ENCODE measurements at places on chromosomes 1 and 21. TPM values are rescaled to one million over a fixed set of nuclear protein-coding genes. Genes with fewer than 3 reads are reported as not detected.

Gene CD48
- not detected for total RNA-seq

Gene LUZP1
- total RNA-seq: 28.1 TPM

Gene PLCH2
- not detected for total RNA-seq

Gene FAM72B
- total RNA-seq: 1.9 TPM

Gene TACSTD2
- total RNA-seq: 1.5 TPM

Gene SLC9A1
- 12.9 TPM for total RNA-seq

Gene VN1R5
- not detected for total RNA-seq

Gene TNNI3K
- not detected for total RNA-seq

Gene ZSWIM5
- total RNA-seq: 1.1 TPM

Gene CSF3R
- total RNA-seq: not detected

Gene CA14
- total RNA-seq: not detected

Gene LRRIQ3
- total RNA-seq: not detected

Gene REG4
- not detected for total RNA-seq

Gene SLAMF7
- not detected for total RNA-seq

Gene UBE2U
- not detected for total RNA-seq

Data from GM23248 (cell line).